ENCODE measurements at places on chromosomes 6 and 20.

GRCh38 chr6:170179616-170180324 lies 111.1 kb downstream of the DLL1 start:
- DNase-seq = no peak

DNA sequence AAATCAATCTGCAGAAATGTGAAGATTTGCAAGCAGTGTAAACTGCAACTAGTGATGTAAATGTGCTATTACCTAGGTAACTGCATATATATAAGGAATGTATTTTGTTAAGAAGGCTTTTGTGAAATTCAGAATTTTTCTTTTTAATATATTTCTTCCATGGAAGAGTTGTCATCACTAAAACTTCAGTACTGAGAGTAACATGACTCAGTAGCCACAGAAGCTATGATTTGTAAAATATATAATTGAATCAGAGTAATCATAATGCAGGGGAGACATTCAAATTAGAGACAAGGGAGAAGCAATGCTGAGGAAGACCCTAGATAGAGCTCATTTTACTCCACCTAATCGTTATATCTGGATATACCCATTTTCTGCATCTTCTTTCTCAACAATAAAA lies 141.7 kb downstream of the ADGRG6 start:
- no peak for DNase-seq

DNA sequence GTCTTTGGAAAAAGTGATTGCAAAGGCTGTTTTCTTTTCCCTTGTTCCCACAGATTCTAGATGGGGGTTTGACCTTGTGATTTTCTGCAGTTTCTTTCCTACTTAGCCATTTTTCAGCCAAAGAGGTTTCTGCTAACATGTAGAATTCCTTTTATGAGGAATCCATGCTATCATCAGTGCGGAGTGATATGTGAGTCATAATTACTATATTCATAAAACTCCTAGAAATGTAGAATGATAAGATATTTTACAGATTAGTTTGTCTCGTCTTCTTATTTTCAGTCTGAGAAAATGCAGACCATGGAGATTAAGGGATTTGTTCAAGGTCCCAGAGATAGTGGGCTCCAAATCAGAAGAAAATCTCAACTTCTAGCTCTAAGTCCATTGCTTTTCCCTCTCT lies 98.6 kb downstream of the KCNQ5 start:
- DNase-seq = no peak

DNA sequence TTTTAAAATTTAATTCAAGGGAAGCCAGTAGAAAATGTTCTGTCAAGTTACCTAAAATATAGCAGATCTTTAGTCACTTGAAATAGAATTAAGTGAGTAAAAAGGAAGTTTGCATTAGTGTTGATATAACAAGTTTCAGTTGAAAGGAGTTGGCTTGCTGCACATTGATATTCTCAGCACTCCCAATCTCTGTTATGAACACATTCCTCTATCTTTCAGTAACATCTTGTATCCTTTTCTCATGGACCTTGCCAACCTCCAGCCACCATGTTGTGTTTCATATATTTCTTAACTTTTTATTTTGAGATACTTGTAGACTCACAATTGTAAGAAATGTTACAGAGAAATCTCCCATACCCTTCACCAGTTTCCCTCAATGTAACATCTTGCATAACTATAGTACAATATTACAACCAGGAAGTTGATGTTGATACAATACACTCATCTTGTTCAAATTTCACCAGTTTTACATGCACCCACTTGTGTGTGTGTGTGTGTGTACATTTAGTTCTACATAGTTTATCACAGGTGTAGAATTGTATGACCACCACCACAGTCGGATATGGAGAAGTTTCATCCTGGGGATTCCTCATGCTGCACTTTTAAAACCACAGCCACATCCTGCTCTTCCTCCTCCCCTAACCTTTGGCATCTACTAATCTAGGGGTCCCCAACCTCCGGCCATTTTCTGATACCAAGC lies 20.2 kb upstream of the PAQR8 start:
- no peak for DNase-seq

DNA sequence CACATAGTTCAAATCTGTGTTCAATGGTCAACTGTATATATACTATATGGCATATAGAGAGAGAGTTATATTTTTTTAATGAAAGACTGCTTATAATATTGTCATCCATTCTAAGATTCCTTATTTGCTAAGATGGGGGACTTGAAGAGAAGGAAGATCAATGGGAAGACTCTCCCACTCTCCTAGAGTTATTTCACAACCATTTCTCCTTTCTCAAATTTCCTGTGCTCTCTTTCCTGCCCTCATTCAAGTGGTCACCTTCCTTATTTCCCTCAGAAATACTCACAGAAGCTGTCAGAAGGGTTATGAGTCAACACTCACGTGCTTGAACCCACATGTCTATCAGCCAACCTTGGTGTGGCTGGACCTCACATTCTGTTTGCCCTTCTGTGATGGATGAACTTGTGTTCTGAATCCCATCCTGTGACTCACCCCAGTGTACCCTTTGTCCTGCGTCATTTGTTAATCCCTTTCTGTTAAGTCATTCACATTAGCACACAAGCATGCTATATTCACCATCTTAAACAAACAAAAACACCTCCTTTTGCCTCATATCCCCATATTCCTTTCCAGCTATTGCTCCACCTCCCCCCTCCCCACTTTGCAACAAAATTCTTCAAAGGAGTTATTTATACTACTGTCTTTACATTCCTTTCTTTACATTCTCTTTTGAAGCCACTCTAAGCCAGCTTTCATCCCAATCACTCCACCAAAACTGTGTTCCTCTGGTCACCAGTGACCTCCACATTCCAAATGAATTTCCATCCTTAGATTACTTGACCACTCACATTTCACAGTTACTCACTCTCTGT lies 279.3 kb upstream of the TCF21 start:
- DNase-seq = no peak

DNA sequence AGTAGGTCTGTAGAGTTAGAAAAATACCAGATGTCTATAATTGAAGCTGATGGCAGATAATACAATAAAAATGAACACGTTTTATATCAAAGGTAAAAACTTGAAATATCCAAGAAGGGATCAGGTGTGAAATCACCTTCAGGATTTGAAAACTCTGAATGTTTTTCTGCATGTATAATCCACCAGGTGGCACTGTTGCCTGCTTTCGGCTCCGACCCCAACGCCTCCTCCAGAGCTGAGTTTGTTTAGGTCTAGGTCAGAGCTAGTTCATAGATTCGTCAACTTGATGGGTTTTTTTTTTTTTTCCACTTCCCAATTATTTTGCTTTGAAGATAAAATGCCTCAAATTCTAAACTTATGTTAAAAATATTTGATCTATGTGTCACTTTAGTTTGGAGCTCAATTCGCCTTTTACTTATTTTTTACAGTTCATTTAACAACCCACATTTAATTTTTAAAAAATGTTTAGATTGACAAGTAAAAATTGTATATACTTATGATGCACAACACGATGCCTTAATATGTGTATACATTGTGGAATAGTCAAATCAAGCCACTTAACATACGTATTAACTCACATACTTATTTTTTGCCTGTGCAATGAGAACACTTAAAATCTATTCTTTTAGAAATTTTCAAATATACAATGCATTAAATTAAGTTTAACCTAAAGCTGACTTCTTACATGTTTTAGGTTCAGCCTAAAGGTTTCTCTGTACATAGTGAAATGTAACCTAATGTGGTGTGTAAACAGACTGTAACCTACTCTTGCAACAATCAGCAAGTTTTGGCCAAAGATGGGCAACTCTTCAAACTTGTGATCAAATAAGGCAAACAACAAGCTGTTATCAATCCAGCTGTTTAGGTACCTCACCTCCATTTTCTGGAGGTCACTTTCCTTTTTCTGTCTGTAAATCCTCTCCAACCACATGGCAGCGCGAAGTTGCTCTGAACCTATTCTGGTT lies 39.4 kb upstream of the ENPP4 start:
- DNase-seq = peak; percentile 26

GRCh38 chr6:129957941-129958898 lies 60.2 kb upstream of the L3MBTL3 start:
- DNase-seq = no peak

GRCh38 chr6:15893556-15894253 lies 230.9 kb upstream of the DTNBP1 start:
- DNase-seq = no peak

GRCh38 chr20:39985271-39985827 lies 703.7 kb downstream of the MAFB start:
- DNase-seq = no peak

- DNase-seq = no peak
Measured at GRCh38 chr6:149336609-149336928, 19.1 kb downstream of the TAB2 start.

DNA sequence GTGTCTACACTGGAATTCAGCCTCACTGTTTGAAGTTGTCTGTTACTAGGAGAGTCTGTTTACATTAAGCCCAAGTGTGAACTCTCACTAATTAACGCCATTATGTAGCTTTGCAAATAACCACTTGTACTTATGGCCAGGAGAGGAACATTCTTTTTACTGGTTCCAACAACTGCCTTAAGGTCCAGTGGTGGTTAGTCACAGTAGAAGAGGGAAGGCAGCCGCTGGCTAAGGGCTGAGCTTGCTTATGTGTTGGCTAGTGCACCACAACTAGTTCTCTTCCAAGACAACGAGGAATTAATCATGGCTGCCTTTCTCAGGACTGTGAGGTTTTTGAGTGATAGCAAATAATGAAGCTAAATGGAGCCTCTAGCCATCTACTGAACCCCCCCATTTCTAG lies 14.9 kb upstream of the SLC22A23 start:
- DNase-seq = no peak

- no peak for DNase-seq
Measured at GRCh38 chr6:52718550-52718949, 44.7 kb downstream of the GSTA2 start.

GRCh38 chr6:84498905-84499304 lies 265.5 kb downstream of the TBX18 start:
- no peak for DNase-seq

DNA sequence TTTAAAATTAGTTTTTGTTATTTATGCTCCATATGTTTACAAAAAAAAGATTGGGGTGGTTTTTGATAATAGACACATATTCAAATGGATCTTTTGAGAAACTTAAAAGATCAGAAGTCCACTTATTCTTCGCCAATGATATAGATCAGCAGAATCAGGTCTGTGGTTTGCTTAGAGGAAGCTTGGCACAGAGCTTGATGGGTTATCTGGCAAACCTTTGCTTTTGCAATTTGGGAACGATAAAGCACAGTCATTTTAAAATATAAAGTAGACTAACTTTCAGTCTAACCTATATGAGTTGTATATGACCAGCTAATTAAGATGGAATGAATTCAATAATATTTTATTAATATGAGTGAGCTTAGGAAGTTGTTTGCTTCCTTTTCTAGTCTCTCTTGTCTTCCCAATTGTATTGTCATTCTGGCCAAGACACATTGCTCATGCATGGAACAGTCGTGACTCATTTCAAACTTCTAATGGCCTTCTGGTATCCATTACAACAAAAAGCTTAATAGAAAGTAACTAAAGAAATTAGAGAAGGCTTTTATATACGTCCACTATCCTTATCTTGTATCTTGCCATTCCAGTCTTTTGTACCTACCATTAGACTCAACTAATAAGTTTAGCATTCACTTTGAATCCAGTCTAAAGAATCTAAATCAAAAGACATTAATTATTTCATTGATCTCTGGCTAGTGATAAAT lies 118.7 kb downstream of the TBX18 start:
- no peak for DNase-seq

- no peak for DNase-seq
Measured at GRCh38 chr20:20568604-20569205, 143.7 kb downstream of the RALGAPA2 start.

GRCh38 chr20:21230686-21231085 lies 72.4 kb upstream of the XRN2 start:
- no peak for DNase-seq

DNA sequence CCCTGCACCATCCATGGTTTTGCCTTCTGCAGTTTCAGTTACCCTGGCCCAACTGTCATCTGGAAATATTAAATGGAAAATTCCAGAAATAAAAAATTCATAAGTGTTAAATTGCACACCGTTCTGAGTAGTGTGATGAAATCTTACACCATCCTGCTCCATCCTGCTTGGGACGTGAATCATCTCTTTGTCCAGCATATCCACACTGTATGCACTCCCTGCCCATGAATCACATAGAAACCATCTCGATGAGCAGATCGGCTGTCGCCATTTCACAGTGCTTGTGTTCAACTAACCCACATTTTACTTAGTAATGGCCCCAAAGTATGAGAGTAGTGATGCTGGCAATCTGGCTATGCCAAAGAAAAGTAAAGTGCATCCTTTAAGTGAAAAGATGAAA lies 105.9 kb upstream of the ID4 start:
- no peak for DNase-seq

GRCh38 chr6:21935561-21936028 lies 342.0 kb downstream of the SOX4 start:
- no peak for DNase-seq

- DNase-seq = no peak
Measured at GRCh38 chr6:108883172-108883571, 35.0 kb downstream of the ARMC2 start.

- DNase-seq = no peak
Measured at GRCh38 chr6:16279243-16279642, 40.9 kb downstream of the GMPR start.

DNA sequence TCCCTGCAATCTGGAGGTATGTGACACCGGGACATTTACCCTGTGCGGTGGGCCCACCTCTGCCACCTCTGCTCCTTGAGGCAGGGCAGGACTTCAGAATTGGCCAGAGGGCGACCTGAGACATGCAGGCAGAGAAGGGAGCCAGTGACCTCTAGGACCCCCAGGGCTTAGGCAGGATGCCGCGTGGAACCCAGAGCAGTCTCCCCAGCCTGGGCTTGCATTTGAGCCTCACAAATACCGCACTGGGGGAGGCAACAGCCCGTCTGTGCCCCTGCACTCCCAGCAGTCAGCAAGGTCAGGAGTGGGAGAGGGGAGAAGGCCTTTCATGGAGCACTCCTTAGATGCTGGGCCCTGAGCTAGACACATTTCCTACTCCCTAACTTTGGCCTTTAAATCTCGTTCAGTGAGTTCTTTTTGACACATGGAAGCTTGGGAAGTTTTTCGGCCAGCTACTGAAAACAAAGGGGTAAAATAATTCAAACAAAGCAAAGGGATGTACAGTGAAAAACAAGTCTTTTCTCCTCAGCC lies 41.7 kb downstream of the C20orf203 start:
- DNase-seq = no peak

DNA sequence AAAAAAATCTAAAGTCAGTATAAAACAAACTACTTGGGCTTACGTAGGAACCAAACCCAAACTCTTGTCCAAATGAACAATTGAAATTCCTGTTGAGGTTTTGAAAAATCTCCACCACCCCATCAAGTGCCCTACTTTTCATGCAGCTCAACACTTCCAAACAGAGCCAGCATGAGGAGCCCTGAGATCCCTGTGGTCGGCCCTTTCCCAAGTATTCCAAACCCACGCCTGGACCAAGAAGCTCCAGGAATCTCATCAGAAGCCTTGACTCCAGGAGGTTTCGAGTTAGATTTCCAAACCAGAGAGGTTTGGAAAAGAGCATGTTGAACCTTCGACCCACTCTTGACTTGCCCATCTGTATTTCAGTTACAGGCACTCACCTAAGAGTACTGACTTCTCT lies 179.3 kb downstream of the MTFR2 start:
- no peak for DNase-seq

GRCh38 chr6:111379302-111379701 lies 103.7 kb downstream of the REV3L start:
- no peak for DNase-seq

- DNase-seq = no peak
Measured at GRCh38 chr6:36469148-36469661, 26.4 kb downstream of the KCTD20 start.

All from hypothalamus (tissue), 51 donors.